ENCODE measurements at places on chromosomes 3 and 15.

GRCh38 chr3:57064572-57064971 lies 4.1 kb downstream of the SPATA12 start:
- no peak for DNase-seq

GRCh38 chr3:23592961-23593931 lies 212.5 kb upstream of the UBE2E1 start:
- no peak for DNase-seq

DNA sequence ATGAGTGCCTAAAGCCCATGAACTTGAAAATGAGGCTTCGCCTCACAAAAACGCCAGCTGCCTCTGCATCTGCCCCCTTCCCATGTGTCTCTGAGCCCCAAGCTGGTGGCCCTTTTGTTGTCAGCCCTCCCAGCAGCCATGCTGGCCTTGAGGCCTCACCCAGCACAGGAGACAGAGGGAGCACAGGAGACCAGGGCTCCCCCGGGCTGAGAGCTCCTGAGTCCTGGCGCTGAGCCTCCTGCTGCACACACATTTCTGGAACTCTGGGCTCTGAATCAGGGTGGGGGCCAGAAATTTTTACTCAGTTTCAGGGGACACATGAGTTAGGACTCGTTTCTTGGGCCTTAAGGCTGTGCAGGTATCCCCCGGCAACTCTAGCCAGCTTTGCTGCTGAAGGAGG lies 56.4 kb upstream of the ACAD9 start:
- DNase-seq: no peak

DNA sequence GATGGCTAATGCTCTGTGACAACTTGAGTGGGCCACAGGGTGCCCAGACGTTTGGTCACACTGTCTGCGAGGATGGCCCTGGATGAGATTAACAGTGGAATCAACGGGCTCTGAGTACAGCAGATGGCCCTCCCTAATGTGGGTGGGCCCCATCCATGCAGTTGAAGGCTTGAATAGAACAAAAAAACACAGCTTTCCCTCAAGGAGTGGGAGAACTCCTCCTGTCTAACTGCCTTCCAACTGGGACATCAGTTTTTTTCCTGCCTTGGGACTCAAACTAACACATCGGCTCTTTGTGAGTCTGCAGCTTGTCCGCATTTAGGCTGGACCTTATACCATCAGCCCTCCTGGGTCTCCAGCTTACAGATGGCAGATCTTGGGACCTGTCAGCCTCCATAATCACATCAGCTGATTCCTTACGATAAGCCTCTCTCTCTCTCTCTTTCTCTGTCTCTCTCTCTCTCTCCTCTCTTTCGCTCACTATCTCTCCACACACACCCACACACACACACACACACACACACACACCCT lies 20.8 kb downstream of the FAM174B start:
- DNase-seq: no peak

DNA sequence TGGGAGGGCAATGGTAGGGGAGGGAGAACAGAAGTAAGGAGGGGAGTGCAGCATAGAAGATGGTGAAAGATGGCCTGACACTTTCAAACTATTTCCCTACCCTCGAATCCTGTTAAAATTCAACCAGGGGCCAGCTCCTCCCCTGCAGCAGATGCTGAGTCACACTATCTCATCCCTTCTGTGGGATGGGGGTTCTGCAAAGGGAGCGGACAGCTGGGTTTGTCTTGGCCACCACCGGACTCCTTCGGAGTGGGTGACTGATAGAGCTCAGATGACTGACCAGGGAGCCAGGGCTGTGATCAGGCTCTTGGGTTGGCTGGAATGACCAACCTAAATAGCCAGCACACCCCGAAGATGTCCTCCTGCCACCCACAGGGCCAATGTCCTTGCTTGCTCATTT lies 33.6 kb upstream of the TMCC1 start:
- no peak for DNase-seq

DNA sequence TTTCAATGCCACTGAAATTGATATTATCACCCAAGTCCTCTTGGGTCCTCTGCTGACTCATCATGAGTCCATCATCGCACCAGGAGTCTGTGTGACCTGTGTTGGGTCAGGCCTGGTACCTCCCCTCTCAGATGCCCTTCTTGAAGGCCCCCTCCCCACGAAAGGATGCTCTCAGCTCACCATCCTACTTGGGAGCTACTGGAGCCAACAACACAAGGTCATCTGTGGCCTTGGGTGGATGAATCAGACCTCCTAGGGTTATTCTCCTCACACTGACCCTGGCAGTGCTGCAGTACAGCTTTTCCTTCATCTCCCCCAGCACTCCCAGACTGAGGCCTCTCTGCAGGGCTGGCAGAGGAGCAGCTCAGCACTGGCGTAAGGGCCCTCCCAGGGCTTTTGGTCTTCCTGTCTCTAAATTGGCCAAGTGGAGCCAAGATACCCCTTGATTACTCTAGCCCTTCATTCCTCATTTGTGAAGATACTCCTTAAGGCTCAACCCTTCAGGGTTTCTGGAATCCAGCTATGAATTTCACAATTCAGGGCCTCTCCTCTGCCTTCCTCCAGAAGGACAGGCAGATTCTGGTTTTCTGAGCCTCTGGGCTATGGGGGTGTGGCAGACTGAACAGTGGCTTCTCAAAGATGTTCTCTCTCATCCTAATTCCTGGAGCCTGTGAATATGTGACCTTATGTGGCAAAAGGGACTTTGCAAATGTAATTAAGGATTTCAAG lies 80.7 kb upstream of the GSK3B start:
- no peak for DNase-seq

- no peak for DNase-seq
Observed at GRCh38 chr3:180563406-180563805, 38.6 kb upstream of the TTC14 start.

- no peak for DNase-seq
Observed at GRCh38 chr15:48516121-48516520, 129.4 kb downstream of the FBN1 start.

DNA sequence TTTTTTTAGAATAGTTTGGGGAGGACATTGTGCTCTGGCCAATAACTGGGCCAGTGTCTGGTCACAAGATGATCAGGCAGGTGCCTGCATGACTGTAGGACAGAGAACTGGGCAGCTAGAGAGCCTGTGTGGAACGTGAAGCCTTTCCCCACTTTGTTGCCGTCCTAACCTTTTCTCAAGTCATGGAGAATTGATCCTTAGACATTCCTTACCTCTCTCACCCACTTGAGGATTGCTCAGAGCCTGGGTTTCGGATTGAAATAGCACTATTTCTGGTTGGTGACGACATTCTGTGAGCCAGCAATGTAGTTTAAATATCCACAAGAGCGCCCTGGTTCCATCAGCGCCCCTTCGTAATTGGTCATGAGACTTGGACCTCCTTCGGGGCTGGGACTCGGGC lies 138.4 kb downstream of the IGF1R start:
- DNase-seq: no peak

- no peak for DNase-seq
Observed at GRCh38 chr3:107579371-107579770, 56.6 kb downstream of the BBX start.

GRCh38 chr3:39383881-39384664 lies 903 bp downstream of the SLC25A38 start:
- DNase-seq: peak; percentile 97

DNA sequence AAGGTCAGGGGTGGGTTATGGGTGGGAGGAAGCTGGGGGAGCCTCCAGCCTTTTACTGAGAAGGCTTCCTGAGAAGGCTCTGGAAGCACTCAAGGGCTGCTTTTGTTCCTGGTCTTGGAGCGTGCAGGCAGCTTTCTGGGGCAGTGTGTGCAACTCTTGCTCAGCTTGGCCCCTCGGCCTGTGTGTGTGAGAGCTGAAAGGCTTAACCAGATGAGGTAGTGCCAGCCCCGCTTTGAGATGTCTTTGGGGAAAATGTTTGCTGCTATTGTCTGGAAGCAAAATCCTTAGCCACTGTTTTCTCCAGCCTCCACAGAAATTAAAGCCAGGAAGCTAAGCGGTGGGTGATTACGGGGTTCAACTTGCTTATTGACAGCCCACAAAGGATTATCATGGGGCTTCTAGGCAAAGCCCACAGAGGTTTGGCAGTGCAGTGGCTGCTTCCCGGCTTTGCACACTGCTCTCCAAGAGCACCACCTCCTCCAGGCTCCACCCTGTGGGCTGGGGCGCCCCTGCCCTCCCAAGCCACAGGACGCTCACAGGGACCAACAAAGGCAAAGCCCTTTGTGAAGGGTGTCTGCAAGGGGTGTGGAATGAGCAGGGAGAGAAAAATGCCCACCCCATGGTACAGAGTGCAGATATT lies 121.7 kb upstream of the TLE3 start:
- no peak for DNase-seq

- DNase-seq: no peak
Observed at GRCh38 chr15:30953183-30953582, 38.2 kb downstream of the MTMR10 start.

DNA sequence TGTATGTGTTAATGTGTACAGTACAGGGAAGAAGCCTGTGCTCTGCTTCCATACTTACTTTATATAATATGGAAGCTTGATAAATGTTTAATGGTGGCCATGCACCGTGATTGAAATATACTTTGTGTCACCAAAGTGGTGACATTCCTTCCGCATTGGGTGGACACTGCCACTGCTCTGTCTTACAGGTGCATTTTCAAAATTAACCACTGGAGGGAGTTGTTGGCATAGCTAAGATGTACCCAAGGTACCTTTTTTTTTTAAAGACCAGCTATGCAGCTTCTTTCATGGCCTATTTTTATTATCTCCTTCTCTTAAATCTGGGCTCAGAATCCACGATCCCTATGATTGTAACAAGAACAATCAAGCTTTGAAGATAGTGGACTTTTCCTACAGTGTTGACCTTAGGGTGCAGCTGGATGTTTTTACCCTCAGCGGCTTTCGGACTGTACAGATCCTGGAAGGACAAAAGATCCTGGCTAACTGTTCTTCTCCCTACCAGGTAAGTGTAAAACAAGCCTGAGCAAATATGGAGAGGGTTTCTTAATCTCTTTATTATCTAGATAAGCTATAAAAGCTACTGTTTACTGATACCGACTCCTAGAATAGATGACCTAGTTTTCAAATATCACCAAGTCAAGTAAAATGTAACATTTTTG lies 21.6 kb upstream of the PAK6 start:
- DNase-seq: peak; percentile 38

GRCh38 chr3:13107661-13108060 lies 34.4 kb upstream of the IQSEC1 start:
- no peak for DNase-seq

DNA sequence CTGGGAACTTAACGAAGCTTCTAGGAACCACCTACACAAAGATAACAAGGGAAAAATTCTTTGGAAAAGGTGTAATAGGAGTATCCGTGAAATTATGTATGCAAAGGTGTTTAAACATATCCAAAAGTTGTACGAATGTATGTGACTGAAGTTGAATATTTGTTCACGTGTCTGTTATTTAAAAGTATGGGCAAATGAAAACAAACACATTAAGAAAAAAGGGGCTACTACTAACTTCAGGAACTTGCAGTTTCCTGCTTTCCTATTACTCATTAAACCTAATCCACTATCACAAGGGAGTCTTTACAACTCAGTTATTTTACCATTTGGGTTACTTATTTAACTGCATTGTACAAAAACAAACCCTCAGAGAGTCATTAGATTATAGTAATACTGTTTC lies 33.9 kb upstream of the GRAMD1C start:
- DNase-seq: no peak

GRCh38 chr3:43015991-43016865 lies 37.1 kb downstream of the GASK1A start:
- DNase-seq: no peak

DNA sequence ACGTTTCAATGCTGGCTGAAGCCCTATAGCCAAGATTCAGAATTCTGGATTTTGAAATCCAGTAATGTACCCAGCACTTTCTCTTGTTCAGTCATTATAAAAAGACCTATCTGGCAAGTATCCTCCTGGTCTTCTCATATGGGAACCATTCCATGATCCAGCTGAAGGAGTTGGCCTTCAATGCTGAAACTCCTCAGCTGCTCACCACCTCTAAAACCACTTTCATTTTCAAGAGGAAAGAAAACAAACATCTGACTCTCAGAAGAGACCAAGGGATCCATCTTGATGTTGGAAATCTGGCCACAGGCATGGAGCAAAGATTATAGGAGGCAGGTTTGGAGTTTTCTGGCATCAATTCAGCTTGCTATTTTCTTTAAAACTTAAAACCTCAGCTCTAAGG lies 235.4 kb downstream of the FMN1 start:
- DNase-seq: no peak

GRCh38 chr3:65347166-65347565 lies 659.4 kb upstream of the ADAMTS9 start:
- DNase-seq: no peak

GRCh38 chr3:54659347-54659746 lies 268.5 kb downstream of the LRTM1 start:
- DNase-seq: no peak

- DNase-seq: no peak
Observed at GRCh38 chr15:28913171-28913765, 27.5 kb downstream of the APBA2 start.

DNA sequence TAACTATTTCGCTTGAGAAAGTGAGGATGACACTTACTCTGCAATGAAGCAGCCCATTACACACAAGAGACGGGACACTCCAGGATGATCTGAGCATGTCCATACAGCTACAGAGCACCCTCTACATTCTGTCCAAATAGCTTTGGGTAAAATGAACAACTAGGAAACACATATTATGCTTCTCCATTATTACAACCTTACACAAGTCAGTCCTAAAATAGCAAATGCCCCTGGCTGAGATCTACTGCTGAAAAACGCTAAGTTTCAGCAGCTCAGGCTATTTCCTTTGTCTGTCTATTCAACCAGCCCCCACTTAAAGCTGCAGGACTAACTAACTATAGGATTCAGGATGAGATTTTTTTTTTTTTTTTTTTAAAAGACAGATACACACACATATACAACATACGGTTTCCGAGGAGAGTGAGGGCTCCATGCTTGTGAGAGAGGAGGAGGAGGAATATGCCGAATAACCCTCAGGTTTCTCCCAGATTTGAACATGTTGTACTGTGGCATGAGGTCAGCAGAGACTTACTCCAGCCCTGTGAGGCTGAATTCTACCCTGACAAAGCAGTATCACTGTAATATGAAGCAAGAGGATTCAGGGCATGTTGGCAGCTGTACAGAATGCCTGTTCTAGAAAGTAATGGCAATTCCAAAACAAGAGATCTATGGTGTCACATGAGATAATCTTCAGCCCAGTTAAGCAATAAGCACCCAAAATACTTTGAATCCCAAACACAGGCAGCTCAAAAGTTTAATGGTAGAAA lies 117.3 kb upstream of the PLXND1 start:
- DNase-seq: no peak

- DNase-seq: no peak
Observed at GRCh38 chr3:171646357-171647133, 163.7 kb downstream of the PLD1 start.

DNA sequence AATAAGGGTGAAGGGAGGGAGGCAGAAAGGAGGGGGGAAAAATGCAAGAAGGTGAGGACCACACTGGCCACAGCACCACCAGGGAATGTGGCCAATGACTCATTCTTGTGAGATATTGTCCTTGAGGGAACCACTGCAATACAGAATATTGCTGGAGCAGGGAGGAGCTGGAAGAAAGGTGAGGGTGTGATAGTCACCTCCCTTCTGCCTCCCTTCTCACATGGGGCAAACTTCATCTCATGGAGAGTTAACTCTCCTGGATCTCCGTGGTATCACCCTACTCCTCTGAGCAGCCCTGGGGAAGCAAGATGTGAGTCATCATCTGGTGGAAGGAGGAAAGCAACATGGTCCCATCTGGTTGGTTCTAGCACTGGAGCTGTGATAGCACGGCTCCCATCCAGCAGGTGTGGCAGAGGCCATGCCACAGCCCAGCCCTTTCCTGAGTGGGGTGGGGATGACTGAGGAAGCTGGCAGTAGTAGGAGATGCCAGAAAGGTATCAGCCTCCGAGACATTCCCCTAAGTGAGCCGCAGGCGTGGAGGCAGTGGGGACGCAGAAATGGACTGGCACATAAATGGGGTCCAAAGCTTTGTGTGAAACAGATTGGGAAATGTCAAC lies 115.9 kb upstream of the LPP start:
- no peak for DNase-seq
